ENCODE measurements at places on chromosomes 3 and 15.

DNA sequence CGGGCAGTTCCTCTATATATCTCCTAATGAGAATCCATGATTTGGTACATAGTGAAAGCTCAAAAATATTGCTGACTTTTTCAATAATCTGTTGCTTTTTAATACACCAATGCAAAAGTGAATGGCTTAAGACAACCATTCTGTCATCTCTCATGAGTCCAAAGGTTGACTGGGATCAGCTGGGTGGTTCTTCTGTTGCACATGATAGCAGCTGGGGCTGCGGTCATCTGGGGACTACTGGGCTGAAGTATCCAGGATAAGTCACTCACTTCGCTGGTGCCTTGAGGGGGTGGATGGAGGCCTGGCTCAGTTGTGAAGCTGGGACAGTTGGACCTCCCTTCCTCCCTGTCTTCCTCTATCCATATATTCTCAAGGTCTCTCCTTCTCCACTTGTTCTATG, 53.7 kb downstream of the NOX5 start:
- no peak for DNase-seq

DNA sequence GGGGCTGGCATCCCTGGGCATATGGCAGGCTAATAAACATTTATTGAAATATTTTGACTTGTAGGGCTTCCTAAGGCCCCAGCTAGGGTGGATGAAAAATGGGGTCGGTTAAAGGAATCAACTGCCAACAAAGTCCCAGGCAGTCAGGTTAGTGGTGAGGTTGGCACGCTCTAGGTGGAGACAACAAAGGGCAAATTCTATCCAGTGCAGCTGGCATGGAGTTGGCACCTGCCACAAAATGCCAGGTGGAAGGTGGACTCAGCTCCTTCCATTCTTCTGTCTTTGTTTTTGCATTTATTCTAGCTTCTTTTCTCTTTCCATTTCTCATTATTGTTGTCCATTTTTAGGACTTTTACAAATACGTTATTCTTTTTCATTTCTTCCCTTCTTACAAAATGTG, 31.0 kb downstream of the LCMT2 start:
- no peak for DNase-seq

- no peak for DNase-seq
These were observed 1.7 kb downstream of the LPCAT4 start for GRCh38 chr15:34365091-34365825.

DNA sequence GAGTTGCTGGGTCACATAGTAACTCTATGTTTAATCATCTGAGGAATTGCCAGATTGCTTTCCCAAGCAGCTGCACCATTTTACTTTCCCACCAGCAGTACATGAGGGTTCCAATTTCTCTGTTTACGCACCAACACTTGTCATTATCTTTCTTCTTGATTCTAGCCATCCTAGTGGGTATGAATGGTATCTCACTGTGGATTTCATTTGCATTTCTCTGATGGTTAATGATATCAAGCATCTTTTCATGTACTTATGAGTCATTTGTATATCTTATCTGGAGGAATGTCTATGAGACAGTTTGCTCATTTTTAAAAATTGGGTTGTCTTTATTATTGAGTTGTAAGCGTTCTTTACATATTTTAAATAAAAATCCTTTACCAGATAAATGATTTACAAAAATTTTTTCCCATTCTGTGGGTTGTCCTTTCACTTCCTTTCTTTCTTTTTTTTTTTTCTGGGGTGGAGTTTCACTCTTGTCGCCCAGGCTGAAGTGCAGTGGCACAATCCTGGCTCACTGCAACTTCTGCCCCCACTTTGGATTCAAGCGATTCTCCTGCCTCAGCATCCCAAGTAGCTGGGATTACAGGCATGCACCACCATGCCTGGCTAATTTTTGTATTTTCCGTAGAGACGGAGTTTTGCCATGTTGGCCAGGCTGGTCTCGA, 8.9 kb upstream of the SGO1 start:
- DNase-seq = no peak

- DNase-seq = no peak
These were observed 167.3 kb downstream of the XXYLT1 start for GRCh38 chr3:195103623-195104022.

DNA sequence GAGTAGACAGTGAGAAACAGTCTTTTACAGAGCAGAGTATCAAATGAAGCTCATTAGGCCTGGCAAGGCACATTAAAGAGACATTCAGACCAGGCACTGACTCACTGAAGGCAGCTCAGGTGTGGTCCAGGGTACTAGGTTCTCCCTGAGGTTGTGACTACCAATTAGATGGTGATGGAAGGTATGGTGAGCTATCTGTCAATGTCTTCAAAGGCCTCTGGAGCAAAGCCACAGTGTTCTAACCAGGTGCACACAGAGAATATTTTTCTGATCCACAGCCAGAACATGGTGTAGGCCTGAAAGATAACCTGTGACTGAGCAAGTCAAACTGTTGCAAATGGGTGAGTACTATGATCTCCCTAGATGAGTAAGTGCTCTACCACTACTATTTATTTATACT, 51.5 kb downstream of the EOMES start:
- no peak for DNase-seq

GRCh38 chr15:53978253-53978906, at the start of gene UNC13C:
UNC13C (plus strand) TSS chr15:53978441; CDS start chr15:54012904, 34,463 bp downstream.
- peak; percentile 49 for DNase-seq

DNA sequence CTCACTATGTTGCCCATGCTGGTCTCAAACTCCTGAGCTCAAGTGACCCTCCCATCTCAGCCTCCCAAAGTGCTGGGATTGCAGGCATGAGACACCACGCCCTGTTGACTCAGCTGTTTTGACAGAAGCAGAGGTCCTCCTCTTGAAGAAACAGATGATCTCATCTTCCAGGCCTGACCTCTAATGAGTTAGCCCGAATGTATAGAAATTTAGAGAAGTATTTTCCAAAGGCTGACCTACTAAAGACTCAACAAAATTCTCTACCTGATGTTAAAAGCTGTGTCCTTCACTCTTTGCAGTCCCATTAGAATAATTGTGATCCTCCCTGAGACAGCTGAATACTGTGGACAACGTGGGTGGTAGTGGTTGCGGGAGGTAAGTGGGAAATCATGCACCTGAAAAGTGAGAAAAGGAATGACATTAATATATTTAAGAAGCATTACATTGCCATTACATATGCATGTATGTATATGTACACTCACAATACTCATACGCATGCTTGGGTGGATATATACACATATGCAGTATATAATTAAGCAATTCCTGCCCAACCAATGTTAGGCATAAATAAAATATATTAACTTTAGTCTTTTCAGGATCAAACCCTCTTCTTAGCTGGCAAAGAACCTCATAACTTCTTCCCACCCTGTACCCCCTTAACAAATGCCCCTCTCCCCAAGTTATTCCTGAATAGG, 204.6 kb upstream of the NR2F2 start:
- DNase-seq = no peak

DNA sequence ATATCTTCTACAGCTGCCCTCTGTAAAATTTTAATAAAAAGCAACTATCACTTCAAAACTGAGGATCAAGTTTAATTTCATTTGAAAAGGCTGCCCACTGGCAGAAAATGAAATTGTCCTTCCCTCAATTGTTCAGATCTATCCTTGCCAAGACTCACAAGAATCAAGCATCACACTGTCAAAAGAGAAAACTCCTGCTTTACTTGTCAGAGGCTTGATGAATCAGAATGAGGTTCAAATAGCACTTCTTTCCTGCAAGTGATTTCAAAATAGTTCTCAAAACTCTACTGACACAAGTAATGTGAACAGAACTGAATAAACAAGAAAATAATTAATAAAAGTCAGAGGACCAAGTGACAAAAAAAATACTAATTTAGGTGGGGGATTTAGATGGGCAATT, 70.6 kb downstream of the GOLIM4 start:
- no peak for DNase-seq

GRCh38 chr3:166473501-166473900, 636.3 kb upstream of the BCHE start:
- DNase-seq = no peak

GRCh38 chr15:81052046-81052445, 51.3 kb downstream of the TLNRD1 start:
- DNase-seq = no peak

DNA sequence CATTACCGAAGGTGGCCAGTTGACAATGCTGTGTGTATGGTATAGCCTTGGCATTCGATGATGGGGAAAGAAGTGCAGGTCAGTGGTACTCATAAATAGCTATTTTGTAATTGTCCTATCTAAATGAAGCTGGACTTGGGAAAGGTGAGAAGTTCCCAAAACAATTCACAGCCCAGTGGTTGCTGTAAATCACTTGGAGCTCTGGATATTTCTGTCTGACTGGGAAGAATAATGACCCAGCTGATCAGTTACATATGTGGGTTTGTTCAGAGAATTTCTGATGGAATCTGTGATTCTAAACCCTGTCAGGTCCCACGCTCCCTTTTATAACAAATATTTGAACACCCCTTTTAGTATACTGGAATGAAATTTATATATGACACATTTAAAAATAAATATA, 133.9 kb upstream of the PFN2 start:
- no peak for DNase-seq

GRCh38 chr15:79261836-79262235, 20.7 kb upstream of the ANKRD34C start:
- no peak for DNase-seq

GRCh38 chr3:36771931-36772330, 7.6 kb upstream of the DCLK3 start:
- no peak for DNase-seq

DNA sequence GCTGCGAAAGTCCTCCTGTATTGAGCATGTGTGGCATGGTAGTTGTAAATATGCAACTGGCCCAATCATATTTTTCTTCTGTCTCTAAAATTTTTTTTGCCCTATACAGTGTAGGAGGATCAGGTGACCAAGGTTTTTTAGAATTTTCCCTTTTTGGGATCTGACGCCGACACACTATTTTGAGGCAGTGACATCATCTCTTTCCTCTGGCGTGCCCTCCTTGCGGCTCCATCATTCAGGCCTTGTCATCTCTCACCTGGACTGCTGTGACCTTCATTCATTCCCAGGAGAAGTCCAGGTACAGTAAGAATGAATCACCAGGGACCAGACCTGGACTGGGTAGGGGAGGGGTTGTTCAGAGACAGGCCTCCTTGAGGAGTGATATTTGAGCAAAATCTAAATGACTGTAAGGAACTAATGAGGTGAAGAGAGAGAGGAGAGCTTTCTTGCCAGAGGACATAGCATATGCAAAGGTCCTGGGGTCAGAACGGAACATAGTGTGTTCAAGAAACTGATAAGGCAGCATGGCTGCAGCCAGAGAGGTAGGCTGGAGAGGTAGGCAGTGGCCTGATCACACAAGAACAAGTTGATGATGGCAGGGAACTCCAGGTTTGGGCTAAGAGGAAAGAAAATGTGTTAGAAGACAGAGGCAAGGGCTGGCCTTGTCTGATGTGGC, 38.7 kb downstream of the ARNT2 start:
- no peak for DNase-seq

DNA sequence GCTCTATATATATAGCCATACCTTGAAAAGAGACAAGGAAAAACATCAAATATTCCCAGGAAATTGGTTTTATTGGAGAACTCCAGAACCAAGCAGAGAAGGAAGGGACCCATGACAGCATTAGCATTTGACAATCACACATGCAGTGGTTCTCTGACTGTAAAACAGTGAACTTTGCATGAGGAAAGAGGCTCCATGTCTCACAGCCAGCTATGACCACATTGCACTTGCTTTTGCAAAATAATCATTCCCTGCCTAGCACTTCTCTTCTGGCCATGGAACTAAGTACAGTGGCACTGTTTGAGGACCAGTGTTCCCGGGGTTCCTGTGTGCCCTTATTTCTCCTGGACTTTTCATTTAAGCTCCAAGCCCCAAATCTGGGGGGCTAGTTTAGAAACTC, 85.5 kb downstream of the TGFBR2 start:
- no peak for DNase-seq

DNA sequence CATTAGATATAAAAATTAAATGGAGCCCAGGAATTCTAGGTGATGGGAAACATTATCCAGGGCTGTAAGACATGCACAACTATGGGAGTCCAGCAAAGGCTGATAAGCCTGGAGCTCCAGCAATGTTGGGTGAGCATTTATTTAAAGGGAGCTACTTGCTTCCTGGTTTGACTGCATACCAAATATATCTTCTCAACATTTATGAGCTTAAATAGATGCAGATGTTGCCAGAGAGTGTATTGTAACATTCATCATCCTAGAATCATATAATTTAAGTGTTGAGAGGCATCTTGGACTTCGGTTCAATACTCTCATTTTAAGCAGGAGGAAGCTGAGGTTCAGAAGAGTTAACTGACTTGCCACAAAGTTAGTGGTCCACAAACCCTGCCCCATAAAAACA, 12.2 kb upstream of the POLR2M start:
- no peak for DNase-seq

- DNase-seq = no peak
These were observed 198.8 kb downstream of the XXYLT1 start for GRCh38 chr3:195071916-195072820.

DNA sequence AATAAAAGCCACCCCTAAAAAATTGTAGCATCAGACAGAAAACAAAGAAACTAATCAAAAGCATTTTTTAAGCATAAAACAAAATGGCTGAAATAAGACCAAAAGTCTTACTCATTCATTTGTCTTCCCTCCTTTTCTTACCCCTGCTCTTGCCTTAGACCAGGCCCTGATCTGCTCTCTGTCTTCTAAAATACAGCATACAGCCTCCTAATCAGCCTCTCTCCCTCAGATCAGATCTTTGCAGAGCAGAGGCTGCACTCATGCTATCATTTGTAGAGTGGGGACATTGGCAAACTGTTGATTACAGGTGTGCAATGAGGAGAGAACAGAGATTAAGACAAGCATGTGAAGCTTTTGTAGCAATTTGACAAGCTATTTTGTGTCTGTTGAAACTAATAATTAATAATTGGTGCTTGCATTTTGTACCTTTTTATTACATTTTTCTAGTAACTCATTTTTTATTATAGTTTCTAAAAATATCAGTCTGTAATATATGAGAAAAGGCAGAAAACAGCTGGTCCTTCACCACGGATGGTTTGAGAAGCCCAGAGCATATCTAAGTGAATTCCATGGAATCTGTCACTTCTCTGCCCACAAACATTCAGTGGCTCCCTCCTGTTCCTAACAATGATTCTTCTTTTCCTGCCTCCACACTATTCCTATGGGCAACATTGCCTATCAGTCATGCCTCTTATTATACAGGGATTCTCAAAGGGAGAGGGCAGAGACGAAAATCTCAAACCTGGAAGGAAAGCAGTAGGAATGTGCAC, 286.2 kb upstream of the STT3B start:
- DNase-seq = no peak

DNA sequence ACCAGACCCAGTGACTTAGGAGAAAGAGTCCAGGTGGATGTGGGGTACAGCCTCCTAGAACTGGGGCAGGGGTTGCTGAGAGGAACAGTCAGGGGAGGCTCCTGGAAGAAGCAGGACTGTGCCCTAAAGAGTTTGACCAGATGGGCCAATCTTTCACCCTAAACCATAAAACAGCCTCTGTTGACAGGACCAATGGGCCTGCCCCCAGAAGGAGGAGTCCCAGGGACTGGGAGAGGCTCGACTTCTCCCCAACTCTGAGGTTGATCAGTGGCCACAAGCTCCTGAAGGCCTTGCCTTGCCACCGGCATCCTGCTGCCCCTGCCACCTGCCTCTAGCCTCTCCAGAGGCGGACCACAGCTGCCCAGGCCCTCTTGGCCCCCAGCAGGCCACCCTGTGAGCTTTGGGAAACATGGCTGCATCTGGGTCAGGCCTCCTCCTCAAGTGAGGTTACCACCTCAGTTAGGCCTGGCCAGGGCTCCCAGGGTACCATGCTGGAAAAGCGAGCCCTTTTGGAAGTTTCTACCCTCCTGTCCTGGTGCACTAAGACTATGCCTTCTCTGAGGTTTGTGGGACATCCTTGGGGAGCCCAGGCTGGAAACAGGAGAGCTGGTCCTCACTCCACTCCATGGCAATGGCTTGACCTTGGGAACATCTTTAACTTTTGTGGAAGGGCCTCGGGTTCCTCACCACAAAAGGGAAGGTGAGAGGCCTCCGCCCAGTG, 2.8 kb downstream of the VIPR1 start:
- no peak for DNase-seq

Measured in T47D (cell line).